ENCODE measurements at places on chromosomes 4 and X.
A peak's percentile ranks its signal among the peaks of the same experiment; 100 is the strongest.

GRCh38 chr4:183659872-183660242 lies 764 bp downstream of the TRAPPC11 start:
- peak overlapping the region; percentile 42 for H3K4me3 ChIP-seq
- DNase-seq, result no peak
- peak overlapping the region; percentile 91 for H3K27ac ChIP-seq

DNA sequence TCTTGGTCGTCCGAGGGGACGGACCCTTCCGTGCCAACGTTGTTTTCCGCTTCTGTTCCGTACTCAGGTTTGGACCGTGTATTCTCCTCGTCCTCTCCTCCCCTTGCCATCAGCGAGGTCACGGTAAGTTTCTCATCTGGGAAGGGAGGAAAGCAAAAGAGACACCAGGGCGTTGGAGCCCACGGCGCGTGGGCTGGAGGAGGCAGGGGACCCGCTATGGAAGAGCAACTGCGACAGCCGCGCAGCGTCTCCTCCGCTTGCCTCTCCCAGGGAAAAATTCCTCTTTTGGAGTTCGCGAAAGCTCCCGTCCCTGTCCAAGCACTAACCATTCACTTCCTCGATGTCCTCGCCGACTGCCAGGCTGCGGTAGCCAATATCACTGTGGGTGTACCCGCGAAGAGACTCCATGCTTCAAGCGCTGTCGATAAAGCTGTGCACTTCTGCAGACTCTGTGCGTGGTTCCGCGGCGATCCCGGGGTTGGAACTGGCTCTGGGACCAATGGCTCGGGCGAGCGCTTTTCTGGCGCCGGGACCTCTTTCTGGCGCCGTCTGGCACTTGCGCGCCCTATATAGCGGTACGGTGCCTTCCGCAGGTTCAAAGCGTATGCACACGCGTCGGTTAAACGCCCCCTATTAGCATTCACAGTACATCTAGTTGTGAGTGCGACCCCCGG lies at the start of gene ESX1:
Gene ESX1 (minus strand): TSS at position 492 of the 674 bp plus-strand sequence. CDS start 84 bp downstream, at position 408.
- no peaks in the 10 kb centered on the region for H3K36me3 ChIP-seq
- DNase-seq, result no peak
- no peaks in the 10 kb centered on the region for H3K4me1 ChIP-seq
- H3K27ac ChIP-seq, result no peak within 1 kb of the TSS
- peaks cover 27% of the 10 kb centered on the region for H3K27me3 ChIP-seq

GRCh38 chr4:141757287-141757686 lies 120.9 kb downstream of the IL15 start:
- H3K27me3 ChIP-seq, result no peaks in the 10 kb centered on the region
- no peaks in the 10 kb centered on the region for H3K36me3 ChIP-seq
- DNase-seq, result no peak
- no peak overlapping the region for H3K27ac ChIP-seq
- no peaks in the 10 kb centered on the region for H3K4me1 ChIP-seq

DNA sequence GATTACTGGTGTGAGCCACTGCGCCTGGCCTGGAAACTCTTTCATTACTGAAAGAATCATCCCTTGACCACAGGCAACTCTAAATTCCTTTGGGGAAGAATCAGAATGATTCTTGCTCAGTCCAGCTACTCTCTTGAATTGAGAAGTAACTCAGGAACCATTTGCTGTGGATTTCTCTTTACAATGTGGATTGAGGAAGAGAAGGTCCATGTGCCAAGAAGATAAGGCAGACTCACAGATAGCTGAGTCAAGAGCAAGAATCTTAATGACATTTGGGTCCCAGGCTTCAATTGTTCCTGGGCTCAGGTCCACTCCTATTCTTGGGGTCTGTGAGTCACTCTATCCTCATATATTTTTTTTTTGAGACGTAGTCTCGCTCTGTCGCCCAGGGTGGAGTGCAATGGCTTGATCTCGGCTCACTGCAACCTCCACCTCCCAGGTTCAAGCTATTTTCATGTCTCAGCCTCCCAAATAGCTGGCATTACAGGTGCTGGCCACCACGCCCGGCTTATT lies 6.2 kb upstream of the MGARP start:
- H3K4me1 ChIP-seq, result no peaks in the 10 kb centered on the region
- H3K27me3 ChIP-seq, result no peaks in the 10 kb centered on the region

- no peaks in the 10 kb centered on the region for H3K36me3 ChIP-seq
- H3K27me3 ChIP-seq, result no peaks in the 10 kb centered on the region
- no peaks in the 10 kb centered on the region for H3K4me1 ChIP-seq
- H3K4me3 ChIP-seq, result no peak overlapping the region
Observed at GRCh38 chr4:139823746-139824145, 158.1 kb downstream of the MGST2 start.

- no peaks in the 10 kb centered on the region for H3K27me3 ChIP-seq
- no peak overlapping the region for H3K27ac ChIP-seq
- H3K36me3 ChIP-seq, result no peaks in the 10 kb centered on the region
- H3K4me1 ChIP-seq, result no peaks in the 10 kb centered on the region
Observed at GRCh38 chr4:150982557-150983233, 32.4 kb downstream of the LRBA start.

GRCh38 chr4:89898304-89898716 lies 3.7 kb downstream of the MMRN1 start:
- no peaks in the 10 kb centered on the region for H3K4me1 ChIP-seq
- no peak overlapping the region for H3K4me3 ChIP-seq
- no peak overlapping the region for H3K27ac ChIP-seq
- peak; percentile 30 for DNase-seq

DNA sequence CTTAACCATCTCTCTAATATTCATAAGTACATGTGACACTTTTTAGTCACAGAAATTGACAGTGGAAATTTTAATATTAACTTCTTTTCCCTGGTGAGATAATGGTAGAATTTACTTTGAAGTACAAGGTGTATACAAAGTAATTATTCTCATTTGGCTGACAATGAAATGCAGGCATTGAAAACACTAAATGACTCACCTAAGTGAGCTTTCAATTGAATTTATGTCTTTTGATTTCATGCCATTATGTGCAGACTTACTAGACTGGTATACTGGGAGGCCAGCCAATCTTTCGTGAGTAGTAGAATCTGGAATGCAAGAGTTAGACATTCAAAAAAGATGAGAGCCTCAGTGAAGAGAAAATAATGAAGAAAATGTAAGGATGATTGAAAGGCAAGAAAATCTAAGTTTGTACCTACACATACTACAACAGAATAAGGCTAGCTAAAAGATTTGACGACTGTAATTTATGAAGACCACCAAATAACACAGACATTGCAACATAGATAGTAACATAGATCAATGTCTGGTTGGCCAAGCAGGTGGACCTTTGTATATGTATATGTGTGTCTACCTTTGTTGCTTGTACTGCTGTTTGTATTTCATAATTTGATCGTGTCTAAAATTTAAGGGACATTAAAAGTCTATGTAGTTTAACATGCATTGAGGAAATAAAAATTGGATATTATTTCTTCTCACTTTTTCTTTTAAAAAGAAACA lies 459.7 kb downstream of the IL15 start:
- no peak overlapping the region for H3K4me3 ChIP-seq
- H3K4me1 ChIP-seq, result no peaks in the 10 kb centered on the region
- peak; percentile 76 for DNase-seq
- no peaks in the 10 kb centered on the region for H3K36me3 ChIP-seq
- peak overlapping the region; percentile 36 for H3K27ac ChIP-seq

- DNase-seq, result no peak
- H3K27ac ChIP-seq, result no peak overlapping the region
- no peaks in the 10 kb centered on the region for H3K36me3 ChIP-seq
- H3K27me3 ChIP-seq, result no peaks in the 10 kb centered on the region
Observed at GRCh38 chrX:123171781-123172180, 12.3 kb upstream of the GRIA3 start.

DNA sequence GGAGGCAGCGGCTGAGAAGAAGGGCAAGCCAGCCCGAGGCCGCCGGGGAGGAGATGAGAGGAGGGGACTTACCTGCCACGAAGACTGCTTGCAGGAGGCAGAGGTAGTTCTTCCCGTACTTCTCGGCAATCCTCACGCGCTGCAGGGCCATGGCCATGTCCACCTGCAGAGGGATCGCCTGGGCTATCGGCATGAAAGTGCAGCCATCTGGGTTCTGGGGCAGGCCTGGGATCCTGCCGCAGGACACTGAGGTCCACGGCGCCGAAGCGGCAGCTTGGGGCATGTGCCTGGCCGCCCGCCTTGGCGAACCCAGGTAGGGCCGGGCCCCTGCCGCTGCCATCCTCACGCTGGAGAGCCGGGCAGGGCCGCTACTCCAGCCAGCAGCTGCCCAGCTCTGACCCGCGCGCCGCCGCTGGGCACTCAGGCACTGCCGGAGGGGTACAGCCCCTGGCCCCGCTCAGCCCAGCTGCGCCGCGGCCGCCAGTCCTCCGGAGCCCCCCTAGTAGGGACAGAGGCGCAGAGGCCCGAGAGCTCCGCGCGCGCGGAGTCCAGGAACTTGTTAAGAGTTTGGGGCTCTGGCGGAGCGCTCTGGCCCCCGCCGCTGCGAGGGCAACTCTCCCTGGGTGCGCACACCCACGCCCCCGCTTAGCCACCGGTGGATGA lies 16.0 kb downstream of the MCF2 start:
- H3K27ac ChIP-seq, result no peak overlapping the region
- no peaks in the 10 kb centered on the region for H3K27me3 ChIP-seq
- no peaks in the 10 kb centered on the region for H3K4me1 ChIP-seq
- no peak for DNase-seq

- H3K36me3 ChIP-seq, result no peaks in the 10 kb centered on the region
- no peak overlapping the region for H3K27ac ChIP-seq
- no peak overlapping the region for H3K4me3 ChIP-seq
- no peak for DNase-seq
- no peaks in the 10 kb centered on the region for H3K4me1 ChIP-seq
- no peaks in the 10 kb centered on the region for H3K27me3 ChIP-seq
Observed at GRCh38 chr4:34566091-34566490, 1678.2 kb downstream of the ARAP2 start.

DNA sequence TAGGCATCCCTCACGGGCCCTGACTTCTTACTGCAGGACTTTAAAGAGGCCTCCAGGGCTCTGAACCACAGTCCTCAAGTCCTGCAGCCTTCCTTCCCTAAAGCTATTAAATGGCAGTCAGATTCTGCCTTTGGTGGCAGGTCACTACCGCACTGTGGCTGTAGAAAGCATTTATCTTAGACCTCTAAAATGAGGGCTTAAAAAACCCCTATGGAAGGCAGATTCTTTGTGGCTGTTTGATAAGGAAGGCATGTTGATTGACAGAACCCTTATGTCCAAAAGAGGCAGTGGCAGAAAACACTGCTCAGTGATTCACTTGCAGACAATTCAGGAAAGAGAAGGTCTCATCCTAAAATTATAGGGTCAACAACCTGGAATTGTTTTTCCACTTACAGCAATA lies 79.2 kb downstream of the FBXL5 start:
- no peaks in the 10 kb centered on the region for H3K4me1 ChIP-seq
- no peaks in the 10 kb centered on the region for H3K36me3 ChIP-seq
- H3K27ac ChIP-seq, result no peak overlapping the region

DNA sequence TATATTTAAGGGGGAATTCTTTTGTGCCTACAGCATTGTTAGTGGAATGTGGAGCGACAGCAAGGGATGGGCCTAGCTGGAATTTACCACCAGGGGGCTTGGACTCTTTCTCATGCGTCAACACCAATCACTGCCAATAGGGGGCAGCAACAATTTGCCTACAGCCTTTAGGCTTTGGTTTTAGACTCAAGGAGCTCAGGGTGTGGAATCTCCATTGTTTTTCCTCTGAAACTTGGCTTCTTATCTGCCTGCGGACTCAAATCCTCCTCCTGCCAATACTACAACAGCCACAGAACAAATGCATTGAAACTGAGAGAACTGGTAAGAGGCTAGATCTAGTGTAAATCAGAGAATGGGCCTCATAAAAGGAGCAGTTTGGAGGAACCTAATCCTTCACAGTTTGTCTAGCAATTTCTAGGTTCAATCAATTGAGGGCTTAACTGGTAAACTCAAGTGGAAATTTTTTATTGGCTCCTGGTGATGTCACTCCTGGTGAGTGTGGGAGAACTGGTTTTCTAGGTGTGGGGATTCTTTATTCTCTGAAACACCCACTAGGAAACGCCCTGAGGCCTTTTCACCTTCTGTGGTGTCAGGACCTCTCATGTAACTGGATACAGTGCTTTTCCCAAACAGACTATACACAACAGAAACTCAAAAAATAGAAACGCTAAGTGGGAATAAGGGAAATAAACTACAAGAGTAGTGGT lies 27.9 kb upstream of the TMSB4X start:
- peak; percentile 61 for DNase-seq
- H3K27ac ChIP-seq, result peak overlapping the region; percentile 32
- H3K4me3 ChIP-seq, result no peak overlapping the region
- H3K36me3 ChIP-seq, result no peaks in the 10 kb centered on the region
- no peaks in the 10 kb centered on the region for H3K27me3 ChIP-seq

DNA sequence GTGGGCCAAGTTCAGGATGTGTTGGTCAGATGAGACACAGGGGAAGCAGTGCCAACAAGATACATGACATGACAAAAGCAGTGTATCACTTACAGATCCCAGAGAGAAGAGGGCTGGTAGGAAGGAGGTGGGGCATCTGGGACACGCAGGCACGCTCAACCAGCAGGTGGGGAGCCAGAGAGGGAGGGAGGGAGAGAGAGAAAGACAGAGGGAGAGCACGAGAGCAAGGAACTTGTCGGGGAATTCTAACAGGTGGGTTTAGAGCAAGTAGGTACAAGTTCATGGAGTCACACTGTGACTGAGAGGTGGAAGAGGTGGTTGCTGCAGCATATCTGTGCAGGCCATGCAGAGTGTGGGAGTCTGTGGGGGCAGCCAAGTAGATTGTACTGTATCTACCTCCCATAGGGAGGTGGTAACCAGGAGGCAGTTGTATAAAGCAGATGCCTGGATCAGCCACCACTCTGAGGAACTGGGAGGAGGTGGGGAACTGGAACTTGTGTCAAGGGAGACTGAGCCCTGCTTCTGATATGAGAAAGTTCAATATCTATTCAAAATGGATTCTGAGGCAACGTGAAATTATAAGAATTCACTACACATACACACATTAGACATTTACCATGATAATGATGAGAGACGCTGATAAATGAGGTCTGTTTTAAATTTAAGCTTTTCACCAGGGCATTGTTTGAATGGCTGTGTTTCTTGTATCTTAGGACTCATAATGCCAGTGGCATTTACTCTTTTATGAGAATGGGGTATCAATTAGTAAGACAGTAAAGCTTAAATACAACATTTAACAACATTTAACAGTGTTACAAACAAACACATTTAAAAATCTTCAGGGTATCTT lies 43.7 kb downstream of the BBS12 start:
- no peaks in the 10 kb centered on the region for H3K36me3 ChIP-seq
- no peaks in the 10 kb centered on the region for H3K27me3 ChIP-seq
- no peak overlapping the region for H3K4me3 ChIP-seq
- no peaks in the 10 kb centered on the region for H3K4me1 ChIP-seq
